ENCODE measurements at places on chromosomes 1 and 21.

- no peak for DNase-seq
These were observed 7.7 kb downstream of the AHDC1 start for GRCh38 chr1:27596261-27596660.

GRCh38 chr1:20530306-20530705, 22.1 kb upstream of the FAM43B start:
- DNase-seq: no peak

DNA sequence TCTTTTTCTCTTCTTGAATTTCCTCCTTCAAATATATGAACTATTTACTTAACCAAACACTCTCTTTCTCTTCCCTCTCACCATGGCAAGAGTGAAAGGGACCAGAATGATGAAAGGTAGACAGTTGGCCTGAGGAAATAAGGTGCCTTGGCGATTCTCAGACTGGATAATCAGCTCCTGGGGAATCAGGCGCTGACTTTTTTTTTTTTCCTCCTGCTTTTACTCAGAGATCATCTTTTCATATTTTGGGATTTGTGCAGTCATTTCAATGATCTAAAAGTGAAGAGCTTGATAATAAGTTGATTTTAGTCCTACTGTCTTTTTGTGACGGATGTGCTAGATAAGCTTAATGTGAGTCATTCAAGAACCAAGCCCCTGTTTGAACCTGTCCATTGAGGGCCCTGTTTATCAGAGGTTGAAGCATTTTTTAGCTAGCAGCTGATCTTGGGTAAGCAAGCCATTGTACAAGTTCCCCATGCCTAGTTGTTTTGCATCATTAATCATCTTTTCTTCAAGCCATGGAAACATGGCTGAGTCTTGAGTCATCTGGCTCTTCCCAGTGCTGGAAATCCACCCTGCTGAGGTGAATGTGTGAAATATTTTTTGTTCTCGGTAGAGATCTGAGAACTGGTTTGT, 40.8 kb downstream of the ITSN1 start:
- no peak for DNase-seq

GRCh38 chr1:74613894-74614293, 59.7 kb downstream of the ERICH3 start:
- no peak for DNase-seq

DNA sequence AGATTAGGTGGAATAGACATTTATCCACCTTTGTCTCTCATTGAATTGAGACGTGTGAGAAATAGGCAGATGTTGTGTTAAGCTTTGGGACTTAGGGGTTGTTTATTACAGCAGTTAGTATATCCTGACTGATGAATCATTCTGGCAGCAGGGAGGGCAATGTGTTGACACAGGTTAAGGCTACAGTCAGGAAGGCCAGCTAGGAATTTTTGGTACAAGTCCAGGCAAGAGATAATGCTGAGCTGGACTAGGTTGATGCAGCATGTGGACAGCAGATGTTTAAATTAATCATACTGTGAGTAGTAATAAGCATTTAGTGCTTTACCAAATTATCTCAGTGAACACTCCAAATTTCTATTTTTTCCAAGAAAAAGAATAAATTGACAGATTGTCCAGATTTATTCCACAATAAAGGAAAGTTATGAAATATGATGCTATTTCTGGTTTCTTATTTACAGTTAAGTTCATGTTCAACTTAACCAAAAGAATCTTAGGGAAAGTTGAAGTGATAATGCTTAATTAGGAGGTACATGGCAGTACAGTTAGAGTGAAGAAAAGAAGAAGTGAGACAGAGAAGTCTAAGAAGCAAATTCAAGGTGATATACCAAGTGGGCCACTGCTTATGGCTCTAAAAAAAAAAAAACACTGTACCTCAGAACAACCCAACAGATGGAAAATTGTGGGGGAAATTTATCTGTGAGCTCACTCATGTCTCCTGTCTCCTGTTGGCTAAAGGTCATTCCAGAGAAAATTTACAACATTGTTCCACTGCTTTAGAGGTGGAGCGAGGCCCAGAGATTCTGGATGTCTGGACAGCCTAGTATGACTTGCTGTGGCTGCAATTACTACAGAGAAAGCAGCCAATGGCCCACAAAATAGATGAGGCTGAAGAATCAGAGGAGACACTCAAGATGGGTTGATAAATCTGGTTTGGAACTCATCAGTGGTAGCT, 102.7 kb upstream of the C21orf91 start:
- no peak for DNase-seq

GRCh38 chr1:156703741-156704140, 1.6 kb downstream of the CRABP2 start:
- no peak for DNase-seq

DNA sequence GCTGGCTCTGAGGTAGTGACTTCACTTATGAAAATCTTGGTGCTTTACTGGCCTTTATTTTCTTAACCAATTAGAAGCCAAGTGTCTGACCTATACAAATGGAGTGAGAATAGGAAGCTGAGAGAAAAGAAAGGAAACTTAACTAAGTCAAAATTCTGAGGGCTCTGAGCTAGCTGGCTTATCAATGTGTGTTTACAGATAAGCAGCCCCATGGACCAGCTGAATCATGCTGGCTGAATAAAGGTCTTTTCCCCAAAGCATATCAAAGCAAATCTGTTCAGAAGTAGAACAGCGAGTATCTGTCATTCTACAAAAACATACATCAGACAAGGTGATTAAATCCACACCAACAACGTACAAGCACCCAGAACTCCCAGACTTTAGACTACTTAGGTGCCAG, 117.2 kb downstream of the BRINP2 start:
- no peak for DNase-seq

GRCh38 chr1:82465024-82465423, 664.3 kb downstream of the ADGRL2 start:
- DNase-seq: no peak

DNA sequence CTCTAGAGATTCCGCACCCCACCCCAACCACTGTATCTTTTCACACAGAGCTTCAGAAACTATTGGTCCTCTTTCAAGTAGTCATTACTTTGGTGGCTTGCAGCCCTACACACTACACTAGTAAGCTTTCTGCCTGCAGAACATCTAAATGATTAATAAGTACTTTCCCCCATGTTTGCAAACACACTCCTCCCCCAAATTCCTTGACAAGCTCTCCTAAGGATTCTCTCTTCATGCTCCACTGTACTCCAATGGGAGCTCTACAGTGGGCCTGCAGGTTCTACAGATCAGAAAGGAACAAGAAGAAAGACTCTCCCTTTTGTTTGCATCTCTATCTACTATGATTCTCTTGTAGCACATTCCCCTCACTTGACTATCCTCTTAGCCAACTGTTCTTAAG, 16.3 kb upstream of the NUF2 start:
- DNase-seq: no peak

DNA sequence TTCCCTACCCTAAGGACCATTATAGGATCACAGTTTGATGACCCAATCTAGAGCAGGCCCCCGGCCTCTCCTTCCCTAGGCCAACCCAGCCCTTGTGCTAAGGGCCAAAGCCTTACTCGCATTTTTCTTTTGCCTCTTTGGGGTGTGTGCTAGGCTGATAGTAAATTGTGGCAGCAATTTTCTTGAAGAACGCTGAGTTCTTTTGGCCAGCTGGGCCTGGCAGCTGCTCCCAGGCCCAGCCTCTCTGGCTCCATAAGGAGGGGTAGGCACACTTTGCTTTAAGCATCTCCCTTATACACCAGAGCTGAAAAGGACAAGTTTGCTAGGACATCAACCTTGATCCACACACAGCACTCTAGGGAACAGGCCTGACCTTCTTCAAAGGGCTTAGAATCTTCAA, 4.2 kb downstream of the OLFML2B start:
- no peak for DNase-seq

DNA sequence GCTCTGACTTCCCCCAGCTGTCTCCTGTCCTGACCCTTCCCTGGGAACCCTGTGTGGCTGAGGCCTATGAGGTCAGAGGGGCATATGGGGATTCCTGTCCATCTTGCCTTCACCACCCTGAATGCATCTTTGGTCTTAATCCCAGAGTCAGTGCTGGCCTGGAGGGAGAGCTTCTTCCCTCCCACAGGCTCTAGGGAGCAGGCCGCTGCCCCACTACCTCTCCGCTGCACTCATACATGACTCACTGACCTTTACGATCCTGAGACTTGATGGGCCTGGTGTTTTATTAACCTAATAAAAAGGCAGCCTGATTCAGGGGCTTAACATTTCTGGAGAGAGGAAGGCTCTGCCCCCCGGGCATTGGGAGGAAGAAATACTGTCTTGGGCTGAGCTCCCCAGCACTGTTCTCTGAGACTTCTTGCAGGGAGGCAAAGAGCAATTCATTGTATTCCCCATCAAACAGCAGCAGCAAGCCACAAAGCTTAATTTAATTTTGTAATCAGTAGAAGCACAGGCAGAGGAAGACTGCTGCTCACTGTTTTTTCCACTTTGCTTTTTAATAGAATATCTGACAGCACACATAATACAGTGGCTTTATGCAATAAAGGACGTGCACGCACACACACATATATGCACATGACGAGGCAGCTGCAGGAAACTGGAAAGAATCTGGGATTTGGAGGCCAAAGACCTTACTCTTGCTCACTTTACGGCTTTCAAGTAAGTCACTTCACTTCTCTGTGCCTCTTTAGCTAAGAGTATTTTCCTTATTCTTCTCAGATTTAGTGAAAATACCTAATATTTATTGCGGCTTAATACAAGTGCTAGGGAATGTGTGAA, 89.2 kb upstream of the GRIK3 start:
- no peak for DNase-seq

DNA sequence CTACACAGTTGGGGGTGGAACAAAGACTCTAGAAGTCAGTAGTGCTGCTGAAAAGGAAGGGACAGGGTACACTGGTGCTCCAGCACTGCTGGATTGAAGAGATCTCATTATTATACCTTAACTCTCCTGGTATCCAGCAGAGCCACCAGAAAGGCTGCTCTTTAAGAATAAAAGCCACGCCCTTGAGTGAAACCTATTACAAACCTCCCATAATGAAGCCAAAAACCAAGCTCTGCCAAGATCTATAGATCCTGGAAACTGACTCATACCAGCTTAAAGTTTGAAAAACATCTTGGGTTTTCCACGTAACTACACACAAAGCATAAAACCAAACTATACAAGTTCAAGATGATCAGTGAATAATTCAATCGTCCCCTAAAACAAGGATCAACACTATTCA, 38.0 kb downstream of the ADSS2 start:
- DNase-seq: no peak
